ENCODE measurements at places on chromosomes 11 and 22.

GRCh38 chr11:66339162-66339675, 3.0 kb upstream of the RIN1 start:
- DNase-seq, result no peak

DNA sequence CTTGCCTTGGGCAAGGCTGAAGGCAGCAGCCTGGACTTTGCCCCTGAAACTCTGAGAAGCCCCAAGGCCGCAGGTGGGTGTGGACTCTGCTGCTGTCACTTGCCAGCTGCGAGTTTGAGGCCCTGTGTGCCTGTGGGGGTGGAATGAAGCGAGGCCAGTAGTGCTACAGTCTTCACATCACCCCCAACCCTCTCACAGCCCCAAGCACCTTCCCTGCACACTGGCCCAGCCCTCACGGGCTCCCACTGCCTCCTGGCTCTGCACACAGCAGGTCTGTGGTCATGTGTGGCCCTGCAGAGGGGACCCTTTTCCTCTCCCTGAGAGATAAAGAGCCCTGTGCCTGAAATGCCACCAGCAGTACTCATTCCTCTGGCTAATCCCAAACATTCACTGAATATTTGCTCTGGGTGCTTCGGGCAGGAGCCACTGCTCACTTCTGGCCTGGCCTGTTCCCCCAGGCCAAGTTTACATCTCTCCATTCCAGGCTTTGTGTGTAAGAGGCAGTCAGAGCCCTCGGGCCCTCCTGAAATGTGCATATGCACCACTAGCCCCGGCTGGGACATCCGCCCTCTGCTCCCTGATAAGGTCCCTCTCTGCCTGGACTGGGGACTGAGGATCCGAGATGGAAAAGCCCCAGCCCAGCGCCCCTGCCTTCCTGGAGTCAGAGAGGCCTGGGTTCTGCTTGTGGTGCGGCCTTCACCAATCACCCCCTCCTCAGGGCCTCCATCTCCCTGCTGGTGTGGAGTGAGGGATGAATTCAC, 17.7 kb downstream of the MGAT3 start:
- no peak for DNase-seq

DNA sequence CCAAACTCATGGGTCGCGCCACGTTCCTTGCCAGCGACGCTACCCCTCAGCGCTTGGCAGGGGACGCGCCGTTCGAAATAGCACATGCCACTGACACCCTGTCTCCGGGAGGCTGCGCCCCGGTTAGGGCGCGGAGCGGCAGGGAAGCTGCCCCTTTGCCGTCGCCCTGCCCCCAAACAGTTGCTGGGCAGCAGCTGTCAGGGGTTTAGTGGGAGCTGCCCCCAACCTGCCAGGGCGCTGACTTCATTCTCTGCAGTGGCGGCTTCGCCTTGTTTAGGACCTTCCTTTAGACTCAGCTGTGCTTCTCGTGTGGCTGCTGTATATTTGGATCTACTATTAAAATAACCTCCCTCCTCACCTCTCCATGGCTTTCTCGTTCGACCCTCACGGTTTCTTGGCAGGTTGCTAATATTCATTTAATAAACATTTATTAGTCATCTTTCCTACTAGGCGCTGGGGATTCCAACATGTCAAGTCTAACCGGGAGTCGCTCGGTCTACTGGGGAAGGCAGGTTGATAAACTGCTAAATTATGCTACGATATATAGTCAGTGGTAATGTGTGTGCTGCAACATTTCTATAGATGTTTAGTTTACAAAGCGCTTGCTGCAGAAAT, 782 bp downstream of the TMEM109 start:
- DNase-seq, result peak; percentile 23

DNA sequence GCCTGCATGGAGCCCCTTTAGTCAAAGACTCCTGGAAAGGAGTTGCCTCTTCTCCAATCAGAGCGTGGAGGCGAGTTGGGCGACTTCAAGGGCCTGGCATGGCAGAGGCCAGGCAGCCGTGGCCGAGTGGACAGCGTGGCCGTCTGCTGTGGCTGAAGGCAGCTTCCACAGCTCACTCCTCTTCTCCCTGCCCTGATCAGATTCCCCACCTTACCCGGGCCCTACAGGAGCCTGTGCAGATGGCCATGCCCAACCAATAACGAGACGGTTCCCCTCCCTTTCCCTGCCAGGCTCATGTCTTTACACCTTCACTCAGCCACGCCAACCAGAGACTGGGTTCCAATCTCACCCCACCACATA, 20.0 kb upstream of the SLC22A12 start:
- DNase-seq, result no peak

- no peak for DNase-seq
Observed at GRCh38 chr11:71204748-71205664, 47.4 kb downstream of the SHANK2 start.

- no peak for DNase-seq
Observed at GRCh38 chr11:99522467-99523173, 501.9 kb downstream of the CNTN5 start.

- no peak for DNase-seq
Observed at GRCh38 chr11:134037046-134037908, 31.6 kb upstream of the JAM3 start.

- no peak for DNase-seq
Observed at GRCh38 chr11:131235328-131236298, 134.8 kb upstream of the NTM start.

All from activated CD8-positive, alpha-beta memory T cell treated with anti-CD3 and anti-CD28 coated beads for 48 hours (primary cell).